ENCODE measurements at places on chromosomes 5 and 9.

DNA sequence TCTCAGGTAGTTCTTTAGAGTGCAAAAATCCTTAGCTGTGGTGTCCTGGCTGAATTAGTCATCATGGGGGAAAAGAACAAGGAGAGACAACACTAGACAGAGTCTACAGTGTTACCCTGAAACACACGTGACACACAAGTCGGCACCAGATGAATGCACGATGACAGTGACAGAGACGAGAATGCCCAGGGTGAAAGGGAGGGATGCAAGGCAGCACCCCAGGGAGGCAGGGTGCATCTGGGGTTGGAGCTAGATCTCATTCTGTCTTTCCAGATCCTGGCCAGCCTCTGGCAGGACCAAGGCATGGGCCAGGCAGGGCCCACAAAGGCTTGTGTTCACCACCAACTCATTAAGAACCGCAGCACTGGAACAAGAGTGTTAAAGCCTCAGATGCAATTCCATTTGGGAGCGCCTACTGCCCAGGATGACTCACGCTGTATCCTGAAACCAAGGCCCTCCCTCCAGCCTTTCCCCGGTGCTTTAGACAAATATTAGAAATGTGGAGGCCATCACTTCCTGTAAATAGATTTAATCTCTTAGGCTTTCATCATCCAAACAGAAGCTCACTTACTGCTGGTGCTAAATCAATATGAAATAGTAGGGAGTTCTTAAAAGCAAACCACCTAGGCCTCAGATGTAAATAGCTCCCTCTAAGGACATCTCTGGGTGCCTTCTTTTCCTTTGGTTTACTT, 56.1 kb downstream of the IRX2 start:
- no peak for DNase-seq

DNA sequence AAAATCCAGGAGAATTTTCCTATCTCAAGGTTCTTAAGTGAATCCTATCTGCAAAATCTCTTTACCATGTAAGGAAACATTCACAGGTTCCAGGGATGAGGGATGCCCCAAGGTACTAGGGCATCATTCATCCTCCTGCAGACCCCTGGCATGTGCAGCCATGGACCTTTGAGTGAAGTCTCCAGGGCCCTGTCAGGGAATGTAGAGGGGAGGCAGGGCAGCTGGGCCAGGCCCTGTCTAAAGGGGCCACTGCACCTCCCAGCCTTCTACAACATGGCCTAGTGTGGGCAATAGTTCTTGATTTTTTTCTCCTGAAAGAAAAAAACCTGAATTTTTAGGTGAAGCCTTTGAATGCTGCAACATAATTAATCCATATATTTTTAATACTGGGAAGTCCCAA, 63.3 kb downstream of the SEMA4D start:
- DNase-seq: no peak

DNA sequence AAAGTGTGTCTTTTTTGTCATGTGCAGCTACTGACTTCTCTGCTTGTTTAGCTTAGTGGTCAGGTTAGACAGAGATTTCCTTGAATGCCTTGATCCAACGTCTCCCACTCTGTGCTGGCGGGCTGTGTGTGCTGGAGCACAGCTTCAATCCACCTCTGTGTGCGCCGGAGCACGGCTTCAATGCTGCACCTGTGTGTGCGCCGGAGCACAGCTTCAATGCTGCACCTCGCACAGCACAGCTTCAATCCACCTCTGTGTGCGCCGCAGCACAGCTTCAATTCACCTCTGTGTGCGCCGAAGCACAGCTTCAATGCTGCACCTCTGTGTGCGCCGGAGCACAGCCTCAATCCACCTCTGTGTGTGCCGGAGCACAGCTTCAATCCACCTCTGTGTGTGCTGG, 69.0 kb upstream of the PHYKPL start:
- no peak for DNase-seq

- DNase-seq: peak; percentile 81
Measured at GRCh38 chr9:114718801-114719221, 36.8 kb upstream of the TEX48 start.

DNA sequence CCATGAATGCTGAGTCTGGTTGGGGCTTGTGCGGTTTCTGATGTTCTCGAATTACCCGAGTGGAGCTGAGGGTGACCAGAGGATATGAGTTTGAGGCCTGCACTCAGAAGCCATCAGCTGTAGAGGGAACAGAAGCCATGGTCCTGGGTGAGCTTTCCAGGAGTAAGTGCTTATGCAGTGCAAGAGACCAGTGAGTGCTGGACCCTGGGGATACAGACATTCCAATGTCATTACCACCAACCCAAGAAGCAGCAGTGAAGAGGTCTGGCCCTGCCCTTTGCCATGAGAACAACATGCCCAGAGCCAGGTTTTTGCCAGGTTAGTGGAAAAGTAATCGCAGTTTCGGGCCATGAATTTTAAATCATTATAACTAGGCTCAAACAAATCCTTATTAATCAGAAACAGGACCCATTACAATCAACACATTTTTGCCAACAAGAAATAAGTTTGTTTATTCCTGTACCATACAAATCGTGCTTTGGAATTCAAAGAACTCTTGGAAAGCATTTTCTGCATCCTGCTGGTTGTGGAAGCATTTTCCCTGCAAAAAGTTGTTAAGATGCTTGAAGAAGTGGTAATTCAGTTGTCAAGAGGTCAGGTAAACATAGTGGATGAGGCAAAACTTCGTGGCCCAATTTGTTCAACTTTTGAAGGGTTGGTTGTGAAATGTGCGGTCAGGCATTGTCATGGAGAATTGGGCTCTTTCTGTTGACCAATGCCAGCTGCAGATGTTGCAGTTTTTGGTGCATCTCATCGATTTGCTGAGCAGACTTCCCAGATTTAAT, 154.6 kb downstream of the SYK start:
- DNase-seq: no peak

GRCh38 chr5:56574778-56575177, 240.6 kb upstream of the MAP3K1 start:
- DNase-seq: no peak

GRCh38 chr5:53906736-53907135, 346.3 kb downstream of the NDUFS4 start:
- no peak for DNase-seq

DNA sequence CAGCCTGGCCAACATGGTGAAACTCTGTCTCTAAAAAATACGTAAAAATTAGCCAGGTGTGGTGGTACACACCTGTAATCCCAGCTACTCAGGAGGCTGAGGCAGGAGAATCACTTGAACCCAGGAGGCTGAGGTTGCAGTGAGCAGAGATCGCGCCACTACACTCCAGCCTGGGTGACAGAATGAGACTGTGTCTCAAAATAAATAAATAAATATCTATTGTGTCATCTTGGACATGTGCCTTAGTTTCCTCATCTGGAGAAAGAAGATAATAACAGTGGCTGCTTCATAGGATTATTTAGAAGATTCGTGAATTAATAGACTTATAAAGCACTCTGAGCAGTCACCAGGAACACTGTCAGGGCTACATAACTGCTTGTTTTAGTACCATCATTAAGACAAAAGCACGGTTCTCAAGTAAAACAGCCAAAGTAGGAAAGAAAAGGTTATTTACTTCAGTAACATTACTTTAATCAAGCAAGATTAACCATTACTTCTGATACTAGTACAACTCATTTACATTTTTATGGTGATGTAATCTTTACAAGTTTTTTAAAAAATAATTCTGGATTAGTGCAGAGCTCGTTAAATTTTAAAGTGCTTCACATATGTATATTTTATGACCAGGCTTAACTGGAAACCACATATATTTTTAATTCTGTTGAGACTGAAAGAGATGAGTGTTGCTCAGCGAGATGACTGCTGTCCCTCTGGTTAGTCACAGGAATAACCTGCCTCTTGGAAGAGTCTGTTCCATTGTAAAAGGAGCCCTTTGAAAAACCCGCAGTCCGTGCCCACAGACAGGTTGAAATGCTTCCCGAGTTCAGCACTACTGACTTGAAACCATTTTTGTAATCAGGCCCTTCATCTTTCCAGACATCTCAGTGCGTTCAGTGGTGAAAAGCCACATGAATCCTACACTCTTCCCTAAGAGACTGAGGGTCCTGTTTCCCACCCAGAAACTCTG, 36.7 kb downstream of the ANKH start:
- DNase-seq: no peak

- DNase-seq: no peak
Measured at GRCh38 chr5:42991404-42992087, 48.6 kb downstream of the ANXA2R start.

DNA sequence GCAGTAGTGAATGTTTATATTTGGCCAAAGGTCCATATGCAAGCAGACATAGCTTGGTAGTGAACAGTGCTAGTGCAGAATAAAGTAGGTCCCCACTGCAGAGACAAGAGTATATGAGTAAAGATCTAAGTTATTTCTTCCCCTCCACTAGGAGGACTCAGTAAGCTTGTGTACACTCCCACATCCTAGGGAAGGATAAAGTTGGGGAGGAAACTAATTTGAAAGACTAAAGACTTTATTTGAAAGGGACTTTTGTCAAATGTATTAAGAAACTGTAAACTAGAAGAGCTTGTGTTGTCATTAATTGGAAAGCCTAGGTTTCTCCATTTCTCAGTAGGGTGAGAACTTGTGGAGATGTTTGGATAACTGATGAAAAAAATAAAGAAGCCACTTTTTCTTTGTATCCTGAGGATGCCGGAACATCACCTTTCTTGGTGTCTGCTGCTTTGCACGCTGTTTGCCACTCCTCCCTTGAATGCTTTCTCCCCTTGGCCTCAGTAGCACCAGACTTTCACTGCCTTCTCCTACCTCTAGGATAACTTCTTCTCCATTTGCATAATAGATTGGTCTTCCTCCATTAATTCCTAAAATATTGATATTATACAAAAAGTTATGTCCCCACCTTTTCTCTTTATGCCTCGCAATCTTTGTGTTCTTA, 329.0 kb downstream of the PARP8 start:
- no peak for DNase-seq

- no peak for DNase-seq
Measured at GRCh38 chr5:73030995-73031394, 75.2 kb downstream of the FCHO2 start.

All from activated CD4-positive, alpha-beta T cell treated with anti-CD3 and anti-CD28 coated beads for 24 hours (primary cell).